ENCODE measurements at places on chromosomes 11 and 22.

DNA sequence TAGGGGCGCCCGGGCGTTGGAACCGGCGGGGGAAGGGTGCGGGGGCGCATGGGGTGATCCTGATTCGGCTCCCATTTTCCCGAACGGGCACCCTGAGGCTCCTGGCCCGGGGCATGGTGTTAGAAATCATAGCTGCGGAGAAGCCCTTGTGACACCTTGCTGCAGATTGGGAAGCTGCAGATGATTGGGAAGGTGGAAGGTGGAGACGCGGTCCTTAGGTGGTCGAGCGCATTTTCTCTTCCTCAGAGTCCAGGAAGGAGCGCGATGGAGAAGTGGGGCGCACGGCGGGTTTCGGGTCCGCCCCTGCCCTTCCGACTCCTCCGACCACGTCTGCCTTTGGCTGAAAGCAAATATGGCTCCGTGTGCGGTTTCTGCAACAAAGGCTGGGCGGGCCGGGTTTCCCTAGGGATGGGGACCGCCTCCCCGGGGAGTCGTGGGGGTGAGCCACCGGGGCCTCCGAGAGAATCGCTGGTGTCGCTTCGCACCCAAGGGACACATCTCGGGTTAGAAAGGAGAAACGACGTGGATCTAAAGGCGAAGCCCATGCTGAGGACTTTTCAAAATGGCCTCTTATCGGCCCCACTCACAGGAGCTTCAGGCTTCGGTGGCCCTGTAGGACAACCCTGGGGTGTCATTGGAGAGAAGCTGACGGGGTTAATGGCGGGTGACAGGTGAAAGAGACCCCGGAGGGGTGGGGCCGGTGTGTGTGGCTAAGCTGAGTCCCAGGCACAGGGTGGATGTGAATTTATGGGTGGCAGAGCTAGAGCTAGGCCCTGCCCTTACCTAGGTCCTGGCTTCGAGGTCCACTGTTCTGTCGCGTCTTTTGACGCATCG lies 707 bp upstream of the FTH1 start:
- DNase-seq = no peak

DNA sequence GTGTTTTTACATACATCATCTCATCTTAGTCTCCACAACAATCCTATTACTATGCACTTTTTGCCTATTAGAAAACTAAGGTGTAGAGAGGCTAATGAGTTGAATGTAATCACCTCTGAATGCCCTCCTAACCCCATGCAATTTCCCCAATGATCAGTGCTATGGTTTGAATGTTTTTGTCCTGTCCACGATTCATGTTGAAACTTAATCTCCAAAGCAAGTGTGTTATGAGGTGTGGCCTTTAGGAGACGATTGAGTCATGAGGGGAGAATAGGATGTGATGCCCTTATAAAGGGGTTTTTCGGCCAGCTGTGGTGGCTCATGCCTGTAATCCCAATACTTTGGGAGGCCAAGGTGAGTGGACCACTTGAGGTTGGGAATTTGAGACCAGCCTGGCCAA lies 2.0 kb upstream of the CCDC73 start:
- DNase-seq = no peak

GRCh38 chr11:126431401-126432064 lies 76.0 kb downstream of the ST3GAL4 start:
- DNase-seq = no peak

- DNase-seq = no peak
Observed at GRCh38 chr11:86743223-86744118, 56.9 kb upstream of the PRSS23 start.

GRCh38 chr22:37048133-37048532 lies 3.4 kb upstream of the KCTD17 start:
- DNase-seq = no peak

GRCh38 chr11:64624883-64625481 lies 34.0 kb downstream of the SLC22A12 start:
- DNase-seq = no peak

DNA sequence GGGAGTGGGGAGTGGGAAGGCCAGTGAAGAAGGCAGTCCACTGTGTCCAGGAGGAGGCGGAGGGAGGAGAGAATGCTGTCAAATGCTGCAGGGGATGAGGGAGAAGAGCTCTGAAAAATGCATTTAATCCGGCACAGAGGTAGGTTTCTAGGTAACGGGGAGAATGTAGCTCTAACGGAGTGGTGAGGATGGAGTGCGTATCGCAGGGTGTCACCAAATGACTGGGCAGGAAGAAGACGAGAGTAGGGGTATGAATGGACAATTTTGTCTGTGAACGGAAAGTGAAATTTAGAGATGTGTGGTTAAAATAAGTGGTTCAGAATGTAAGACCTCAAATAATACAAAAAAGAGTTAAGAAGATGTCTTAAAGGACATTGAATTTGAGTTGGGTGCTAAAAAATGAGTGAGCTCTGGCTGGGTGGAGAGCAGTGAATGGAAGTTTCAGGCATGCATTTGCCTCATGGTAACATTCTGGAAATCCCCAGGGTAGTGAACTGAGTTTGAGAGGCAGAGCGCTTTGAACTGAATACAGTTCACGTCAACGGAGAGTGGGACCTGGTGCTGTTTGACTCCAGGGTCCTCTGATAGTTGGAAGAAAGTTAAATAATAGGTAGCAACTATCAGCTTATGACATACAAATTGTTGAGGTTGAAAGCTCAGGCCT lies 81.3 kb upstream of the CADM1 start:
- no peak for DNase-seq

- DNase-seq = no peak
Observed at GRCh38 chr11:64084951-64085710, 49.4 kb downstream of the FLRT1 start.

- no peak for DNase-seq
Observed at GRCh38 chr22:19514831-19515565, 9.2 kb downstream of the CLDN5 start.

DNA sequence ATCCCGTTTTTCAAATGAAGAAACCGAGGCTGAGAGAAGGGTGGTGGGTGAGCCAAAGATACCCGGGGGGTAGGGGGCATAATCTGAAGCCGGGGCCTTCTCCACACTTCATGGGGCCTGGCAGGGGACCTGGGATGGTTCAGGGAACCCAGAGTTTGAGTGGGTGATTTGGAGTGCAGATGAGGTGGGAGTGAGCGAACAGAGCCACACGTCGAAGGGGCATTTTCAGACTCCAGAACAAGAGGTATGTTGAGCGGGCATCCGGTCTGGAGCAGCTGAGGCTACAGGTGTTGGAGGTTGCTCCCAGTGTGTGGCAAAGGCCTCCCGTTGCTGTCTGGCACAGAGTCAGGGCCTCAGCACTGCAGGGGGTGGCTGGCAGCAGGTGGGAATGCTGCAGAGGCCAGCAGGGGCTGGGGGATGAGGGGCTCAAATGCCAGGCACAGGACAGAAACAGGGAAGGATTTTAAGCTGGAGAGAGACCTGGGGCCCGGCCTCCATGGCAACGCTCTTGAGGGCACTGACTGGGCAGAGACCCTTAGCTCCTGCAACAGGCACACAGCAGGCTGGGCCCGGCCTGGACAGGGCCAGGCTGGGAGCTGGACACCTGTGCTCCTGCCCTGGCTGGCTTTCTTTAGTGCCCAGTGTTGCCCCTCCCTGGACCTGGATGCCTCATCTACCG lies 46.2 kb downstream of the WNT11 start:
- DNase-seq = no peak

DNA sequence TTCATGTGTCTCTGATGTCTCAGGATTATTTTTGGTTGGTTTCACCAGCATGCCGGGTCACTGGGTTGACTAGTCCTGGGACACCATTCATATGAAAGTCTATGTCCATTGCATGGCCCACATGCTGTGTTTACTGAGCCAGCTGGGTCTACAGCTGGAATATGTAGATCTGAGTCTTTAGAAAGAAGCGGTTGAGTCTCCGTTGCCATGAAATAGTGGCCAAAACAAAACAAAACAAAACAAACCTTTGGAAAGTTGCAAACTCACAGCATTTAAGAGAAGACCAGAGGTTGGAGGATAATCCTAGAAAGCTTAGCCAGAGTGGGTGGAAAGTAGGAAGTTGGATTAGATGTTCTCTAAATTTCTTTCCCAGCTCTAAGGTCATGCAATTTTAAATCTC lies 191.8 kb upstream of the NTM start:
- DNase-seq = no peak

DNA sequence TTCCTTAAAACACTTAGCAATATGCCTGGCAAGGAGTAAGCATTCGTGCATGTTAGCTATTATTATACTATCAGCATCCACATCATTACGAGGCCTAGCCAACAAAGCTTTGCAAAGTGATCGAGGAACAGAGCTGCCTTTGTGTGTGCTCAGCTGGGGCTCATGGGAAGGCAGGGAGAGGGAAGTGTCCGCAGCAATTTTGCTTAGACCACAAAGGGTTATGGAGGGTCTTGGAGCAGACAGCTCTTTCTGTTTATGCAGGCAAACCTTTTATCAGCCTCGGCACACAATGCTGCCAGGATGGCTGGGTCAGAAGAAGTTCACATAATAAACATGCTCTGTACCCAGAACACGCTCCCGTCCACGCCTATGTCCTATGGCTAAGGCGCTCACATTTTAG lies 10.9 kb upstream of the DKK3 start:
- DNase-seq = no peak
